ENCODE measurements at places on chromosomes 11 and 22.

DNA sequence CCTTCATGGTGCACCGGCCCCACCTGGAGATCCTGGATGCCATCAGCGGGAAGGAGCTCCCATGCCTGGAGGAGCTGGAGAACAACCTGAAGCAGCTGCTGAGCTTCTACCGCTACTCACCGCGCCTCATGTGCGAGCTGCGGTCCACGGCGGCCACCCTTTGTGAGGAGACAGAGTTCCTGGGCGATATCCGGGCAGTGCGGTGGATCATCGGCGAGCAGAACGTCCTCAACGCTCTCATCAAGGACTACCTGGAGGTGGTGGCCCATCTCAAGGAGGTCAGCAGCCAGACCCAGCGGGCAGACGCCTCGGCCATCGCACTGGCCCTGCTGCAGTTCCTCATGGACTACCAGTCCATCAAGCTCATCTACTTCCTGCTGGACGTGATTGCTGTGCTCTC is 59.2 kb downstream of the SYT13 start:
- no peak overlapping the region for H3K27ac ChIP-seq
- DNase-seq: no peak
- H3K27me3 ChIP-seq: no peaks in the 10 kb centered on the region
- H3K36me3 ChIP-seq: peaks cover 7% of the 10 kb centered on the region
- no peaks in the 10 kb centered on the region for H3K4me1 ChIP-seq

- H3K27ac ChIP-seq: peak overlapping the region; percentile 1
- peaks cover 24% of the 10 kb centered on the region for H3K4me1 ChIP-seq
- no peak overlapping the region for H3K4me3 ChIP-seq
- no peaks in the 10 kb centered on the region for H3K36me3 ChIP-seq
Observed at GRCh38 chr11:118068206-118068944, 8.5 kb upstream of the TMPRSS4 start.

DNA sequence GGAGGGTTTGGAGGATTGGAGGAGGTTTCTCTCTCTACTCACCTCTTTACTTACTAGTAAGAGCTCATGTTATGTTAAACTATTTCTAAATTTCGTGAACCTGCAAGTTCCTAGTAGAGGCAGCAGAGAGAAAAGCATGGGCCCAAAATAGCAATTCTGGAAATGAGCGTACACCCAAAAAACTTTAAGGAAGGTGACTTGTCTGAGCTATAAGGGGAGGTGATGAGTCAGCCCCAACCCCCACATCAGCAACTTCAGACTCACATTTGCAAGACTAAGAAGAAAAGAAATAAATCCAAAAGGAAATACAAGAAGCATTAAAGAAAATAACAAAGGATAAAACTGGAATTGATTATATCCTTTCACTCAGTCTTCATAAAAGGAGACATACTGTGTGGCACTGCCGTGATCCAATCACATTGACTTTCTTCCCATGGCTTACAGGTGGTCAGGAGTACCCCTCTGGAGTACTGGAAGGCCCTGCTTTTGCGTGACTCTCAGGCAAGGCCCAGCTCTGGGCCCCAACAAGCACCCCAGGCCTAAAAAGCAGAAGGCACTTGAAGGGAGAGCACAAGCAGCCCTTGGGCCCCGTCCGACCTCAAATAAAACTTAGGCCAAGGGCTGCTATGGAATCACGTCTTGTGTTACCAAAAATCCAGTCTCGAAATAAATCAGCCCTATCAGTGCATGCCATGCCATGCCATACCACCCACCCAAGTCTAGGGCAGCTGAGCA is 14.3 kb downstream of the PACSIN2 start:
- no peaks in the 10 kb centered on the region for H3K27me3 ChIP-seq
- H3K4me3 ChIP-seq: peak overlapping the region; percentile 24
- H3K27ac ChIP-seq: peak overlapping the region; percentile 75
- DNase-seq: peak; percentile 43

- no peak for DNase-seq
- no peak overlapping the region for H3K4me3 ChIP-seq
- H3K36me3 ChIP-seq: no peaks in the 10 kb centered on the region
- H3K27me3 ChIP-seq: no peaks in the 10 kb centered on the region
- no peak overlapping the region for H3K27ac ChIP-seq
- H3K4me1 ChIP-seq: no peaks in the 10 kb centered on the region
Observed at GRCh38 chr11:1165256-1166041, 7.7 kb downstream of the MUC5AC start.

GRCh38 chr11:59755701-59756557 is 753 bp downstream of the STX3 start:
- H3K27me3 ChIP-seq: no peaks in the 10 kb centered on the region
- no peak overlapping the region for H3K27ac ChIP-seq
- H3K4me1 ChIP-seq: peaks cover 23% of the 10 kb centered on the region
- DNase-seq: peak; percentile 42

- peaks cover 62% of the 10 kb centered on the region for H3K27me3 ChIP-seq
- H3K4me1 ChIP-seq: peaks cover 29% of the 10 kb centered on the region
- DNase-seq: peak; percentile 61
- H3K4me3 ChIP-seq: peak overlapping the region; percentile 21
Observed at GRCh38 chr22:19756288-19757128, 4.1 kb upstream of the TBX1 start.

DNA sequence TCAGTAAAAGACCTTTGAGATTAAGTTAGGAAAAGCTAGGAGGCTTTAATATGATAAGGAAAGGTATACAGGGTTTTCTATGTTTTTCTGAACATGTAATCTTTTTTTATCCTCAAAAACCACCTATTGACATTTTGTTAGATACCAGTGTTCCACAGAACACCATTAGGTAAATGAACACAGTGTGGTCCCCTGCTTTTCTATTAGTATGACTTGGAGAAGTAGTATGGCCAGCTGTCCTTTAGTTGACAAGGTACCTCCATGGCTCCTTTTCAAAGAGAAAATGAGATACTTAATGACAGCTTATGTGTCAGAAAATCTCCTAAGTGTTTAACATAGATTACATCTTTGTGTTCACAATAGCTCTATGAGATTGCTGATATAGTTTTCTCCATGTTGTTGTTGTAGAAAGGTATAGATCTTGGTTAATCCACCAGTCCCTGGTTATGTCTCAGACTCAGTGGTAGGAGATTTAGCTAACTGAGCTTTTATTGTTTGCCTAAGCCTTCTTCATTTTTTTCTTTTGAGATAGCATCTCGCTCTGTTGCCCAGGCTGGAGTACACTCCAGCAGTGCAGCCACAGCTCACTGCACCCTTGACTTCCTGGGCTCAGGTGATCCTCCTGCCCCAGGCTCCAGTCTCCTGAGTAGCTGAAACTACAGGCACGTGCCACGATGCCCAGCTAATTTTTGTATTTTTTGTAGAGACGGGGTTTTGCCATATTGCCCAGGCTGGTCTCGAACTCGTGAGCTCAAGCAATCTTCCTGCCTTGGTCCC is 46.0 kb downstream of the STIM1 start:
- H3K36me3 ChIP-seq: peaks cover under 1% of the 10 kb centered on the region
- peaks cover 59% of the 10 kb centered on the region for H3K4me1 ChIP-seq
- no peak overlapping the region for H3K4me3 ChIP-seq
- no peak for DNase-seq
- H3K27me3 ChIP-seq: no peaks in the 10 kb centered on the region
- no peak overlapping the region for H3K27ac ChIP-seq

DNA sequence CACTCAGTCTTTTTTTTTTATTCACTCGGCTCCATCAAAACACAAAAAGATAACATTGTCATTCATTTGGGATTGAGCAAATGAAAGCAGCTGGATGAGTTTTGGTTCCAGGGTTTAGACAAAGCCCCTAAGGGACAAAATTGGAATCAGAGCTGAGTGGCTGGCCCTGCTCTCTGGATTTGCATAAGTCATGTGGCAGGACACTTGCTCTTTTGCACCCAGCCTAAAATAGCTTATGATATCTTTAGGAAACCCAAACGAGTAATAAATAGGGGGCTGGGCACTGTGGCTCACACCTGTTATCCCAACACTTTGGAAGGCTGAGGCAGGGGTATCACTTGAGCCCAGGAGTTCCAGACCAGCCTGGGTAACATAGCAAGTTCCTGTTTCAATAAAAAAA is 11.0 kb upstream of the TMEM121B start:
- peaks cover 5% of the 10 kb centered on the region for H3K4me1 ChIP-seq
- H3K27me3 ChIP-seq: no peaks in the 10 kb centered on the region
- no peak for DNase-seq

DNA sequence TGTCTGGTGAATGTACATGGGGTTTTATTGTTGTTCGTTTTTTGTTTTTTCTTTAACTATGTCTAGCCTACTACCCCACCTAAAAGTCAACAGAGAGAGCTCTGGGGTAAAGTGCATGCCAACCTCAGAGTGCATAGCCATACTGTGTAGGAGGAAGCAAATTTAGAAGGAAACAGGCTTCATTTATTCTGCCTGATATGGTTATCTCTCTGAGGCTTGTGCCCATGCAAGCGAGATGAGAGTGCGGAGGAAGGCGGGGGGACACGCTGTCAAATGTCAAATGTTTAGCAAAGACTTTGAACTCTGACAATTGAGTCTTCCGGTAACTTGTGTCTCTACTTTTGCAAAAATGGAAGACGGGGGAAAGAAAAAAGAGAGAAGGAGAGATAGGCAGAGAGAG is 295.5 kb downstream of the ETS1 start:
- peaks cover 99% of the 10 kb centered on the region for H3K4me1 ChIP-seq
- H3K36me3 ChIP-seq: peaks cover 30% of the 10 kb centered on the region
- no peaks in the 10 kb centered on the region for H3K27me3 ChIP-seq

DNA sequence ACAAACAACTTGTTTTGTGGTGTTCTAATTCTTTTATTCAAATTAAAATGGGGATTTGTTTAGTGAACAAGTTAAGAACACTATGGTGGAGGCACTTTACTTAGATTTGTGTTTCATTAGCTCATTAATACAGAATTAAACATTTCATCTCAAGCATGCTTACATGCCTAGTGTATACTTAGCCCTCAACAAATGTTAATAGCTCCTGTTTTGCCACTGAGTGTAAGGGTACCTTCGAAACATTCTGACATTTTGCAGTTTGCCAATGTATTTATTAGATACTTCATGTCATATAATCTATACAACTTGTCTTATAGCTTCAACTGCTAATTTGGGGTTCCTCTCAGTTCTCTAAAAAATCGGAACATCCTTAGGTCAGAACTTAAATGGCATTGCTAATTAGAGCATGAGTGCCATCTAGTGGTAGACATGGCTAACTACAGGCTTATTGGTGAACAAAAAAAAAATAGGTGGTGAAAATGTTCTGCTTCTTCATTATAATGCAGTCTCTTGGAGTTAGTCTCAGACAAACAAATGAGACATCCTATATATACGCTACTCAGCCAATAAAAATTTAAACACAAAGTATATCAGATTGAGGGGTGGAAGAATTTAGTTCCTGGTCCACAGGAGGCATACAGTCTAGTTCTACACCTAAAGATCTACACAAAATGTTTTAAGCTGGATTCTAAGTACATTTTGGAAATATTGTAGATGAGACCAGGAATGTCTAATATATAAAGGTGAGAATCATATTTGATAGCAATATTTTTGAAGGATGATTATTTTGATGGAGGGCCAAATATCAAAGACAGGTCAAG is 4.9 kb upstream of the CNTN5 start:
- no peak overlapping the region for H3K4me3 ChIP-seq
- no peak for DNase-seq
- H3K27me3 ChIP-seq: peaks cover 18% of the 10 kb centered on the region
- no peaks in the 10 kb centered on the region for H3K36me3 ChIP-seq

DNA sequence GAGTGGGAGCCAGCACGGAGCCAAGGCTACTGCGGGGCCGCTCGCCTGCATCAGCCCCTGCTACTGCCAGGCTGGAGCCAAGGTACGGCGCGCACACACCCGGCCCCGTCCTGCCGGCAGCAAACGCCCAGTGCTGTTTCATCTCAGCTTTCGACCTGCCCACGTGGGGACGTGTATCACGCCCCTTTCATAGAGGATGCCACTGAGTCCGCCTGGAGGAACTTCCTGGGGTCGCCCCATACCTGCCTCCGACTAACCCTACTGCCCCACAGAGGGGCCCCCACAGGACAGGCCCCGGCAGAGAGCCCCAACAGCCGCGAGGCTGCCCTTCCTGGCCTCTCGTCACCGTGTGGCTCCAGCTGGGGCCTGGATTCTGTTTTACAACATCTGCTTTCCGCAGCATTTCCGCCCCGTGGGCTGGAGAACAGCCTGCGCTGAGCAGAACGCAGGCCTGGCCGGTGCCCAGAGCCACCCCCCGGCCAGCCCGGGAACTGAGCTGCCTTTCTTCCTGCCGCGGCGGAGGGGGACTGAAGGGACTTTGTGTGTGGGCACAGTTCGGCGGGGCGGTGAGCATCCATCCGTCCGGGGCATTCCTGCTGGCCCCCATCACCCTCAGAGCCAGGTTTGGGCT is 22.9 kb upstream of the ARHGAP8 start:
- H3K27ac ChIP-seq: no peak overlapping the region
- H3K4me3 ChIP-seq: no peak overlapping the region
- peaks cover 9% of the 10 kb centered on the region for H3K4me1 ChIP-seq
- no peak for DNase-seq
- H3K36me3 ChIP-seq: peaks cover 8% of the 10 kb centered on the region

- H3K27me3 ChIP-seq: no peaks in the 10 kb centered on the region
- peak; percentile 56 for DNase-seq
- peaks cover 99% of the 10 kb centered on the region for H3K4me1 ChIP-seq
- peak overlapping the region; percentile 76 for H3K4me3 ChIP-seq
- H3K36me3 ChIP-seq: peaks cover 8% of the 10 kb centered on the region
Observed at GRCh38 chr11:128716661-128717210, 22.9 kb downstream of the FLI1 start.

DNA sequence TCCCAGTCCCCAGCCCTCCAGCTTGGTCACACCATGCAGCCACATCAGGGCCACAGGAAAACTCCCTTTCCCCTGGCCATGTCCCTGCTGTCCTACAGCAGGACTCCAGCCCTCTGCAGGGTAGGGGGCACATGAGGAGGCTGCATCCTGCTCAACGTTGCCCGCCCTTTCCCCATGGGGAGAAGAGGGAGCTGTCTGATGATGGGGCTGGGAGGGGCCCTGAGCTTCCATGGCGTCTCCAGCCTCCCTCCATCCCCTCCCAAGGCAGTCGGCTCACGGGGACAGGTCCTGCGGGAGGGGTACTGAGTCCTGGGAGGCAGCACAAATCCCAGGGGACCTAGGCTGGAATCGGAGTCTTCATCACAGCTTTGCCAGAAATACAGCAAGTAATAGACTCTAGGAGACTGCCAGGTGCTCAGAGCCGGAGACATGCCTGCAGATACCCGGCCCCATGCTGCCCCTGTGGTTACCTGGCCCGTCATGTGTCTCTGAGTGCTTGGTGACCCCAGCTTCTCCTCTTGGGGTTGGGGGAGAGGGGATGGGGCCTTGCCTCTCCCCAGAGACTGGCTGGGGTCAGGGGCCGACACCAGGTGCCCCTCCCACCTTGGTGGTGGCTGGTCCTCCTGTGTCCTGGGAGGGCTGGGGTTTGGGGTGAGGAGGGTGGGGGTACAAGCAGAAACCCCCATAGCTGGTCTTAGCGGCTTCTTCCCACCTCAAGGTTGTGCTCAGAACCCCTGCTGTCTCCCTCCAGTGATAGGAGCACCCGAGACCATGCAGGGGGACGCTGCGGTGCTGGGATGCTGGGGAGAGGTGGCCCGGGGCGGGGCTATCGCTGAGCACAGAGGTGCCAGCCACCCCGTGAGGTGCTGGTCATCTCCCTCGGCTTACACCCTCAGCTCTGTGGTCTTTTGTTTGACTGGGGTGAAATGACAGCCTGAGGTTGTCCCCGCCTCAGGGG is 2.3 kb downstream of the MRGPRE start:
- no peak overlapping the region for H3K4me3 ChIP-seq
- peaks cover 2% of the 10 kb centered on the region for H3K27me3 ChIP-seq
- H3K4me1 ChIP-seq: no peaks in the 10 kb centered on the region

Data from activated naive CD8-positive, alpha-beta T cell treated with anti-CD3 and anti-CD28 coated beads, Interleukin-2, amount 50 U/mL, for 24 hours (primary cell).